Endodermal cell (in vitro differentiated cells): ENCODE measurements at places on chromosomes 2 and 18. TPM values are rescaled to one million over a fixed set of nuclear protein-coding genes. Genes with fewer than 3 reads are reported as not detected.

DNA sequence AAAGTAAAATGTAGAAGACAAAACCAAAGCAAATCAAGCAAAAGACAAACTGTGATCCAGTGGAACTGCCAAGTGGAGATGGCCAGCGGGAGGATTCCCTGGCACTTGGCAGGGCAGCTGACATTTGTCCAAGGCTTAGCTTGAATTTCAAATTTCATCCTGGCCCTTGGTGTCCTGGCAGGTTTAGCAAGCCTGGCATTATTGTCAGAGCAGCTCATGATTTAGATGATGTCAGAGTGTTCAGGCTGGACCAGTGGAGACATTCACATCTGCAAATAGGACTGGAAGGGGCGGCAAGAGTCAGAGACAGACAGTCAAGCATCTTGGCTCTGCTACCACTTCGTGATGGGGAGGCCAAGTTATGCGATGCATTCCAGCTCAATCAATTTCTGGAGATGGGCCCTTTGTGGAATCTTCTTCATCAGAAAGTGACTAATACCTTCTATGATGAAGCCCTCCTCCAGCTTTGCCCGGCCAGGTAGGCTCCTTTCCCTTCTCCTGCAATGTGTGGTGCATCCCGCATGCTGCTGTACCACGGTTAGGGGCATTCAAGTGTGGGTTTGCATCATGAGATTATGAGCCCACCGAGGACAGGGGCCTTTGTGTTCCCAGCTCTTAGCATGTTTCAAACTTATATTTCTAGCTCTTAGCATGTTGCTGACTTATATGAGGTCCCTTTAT lies 199.7 kb downstream of the ANKRD30B start:
- no peak overlapping the region for H3K27ac ChIP-seq
- no peaks in the 10 kb centered on the region for H3K36me3 ChIP-seq
- no peaks in the 10 kb centered on the region for H3K4me1 ChIP-seq
- no peaks in the 10 kb centered on the region for H3K27me3 ChIP-seq

DNA sequence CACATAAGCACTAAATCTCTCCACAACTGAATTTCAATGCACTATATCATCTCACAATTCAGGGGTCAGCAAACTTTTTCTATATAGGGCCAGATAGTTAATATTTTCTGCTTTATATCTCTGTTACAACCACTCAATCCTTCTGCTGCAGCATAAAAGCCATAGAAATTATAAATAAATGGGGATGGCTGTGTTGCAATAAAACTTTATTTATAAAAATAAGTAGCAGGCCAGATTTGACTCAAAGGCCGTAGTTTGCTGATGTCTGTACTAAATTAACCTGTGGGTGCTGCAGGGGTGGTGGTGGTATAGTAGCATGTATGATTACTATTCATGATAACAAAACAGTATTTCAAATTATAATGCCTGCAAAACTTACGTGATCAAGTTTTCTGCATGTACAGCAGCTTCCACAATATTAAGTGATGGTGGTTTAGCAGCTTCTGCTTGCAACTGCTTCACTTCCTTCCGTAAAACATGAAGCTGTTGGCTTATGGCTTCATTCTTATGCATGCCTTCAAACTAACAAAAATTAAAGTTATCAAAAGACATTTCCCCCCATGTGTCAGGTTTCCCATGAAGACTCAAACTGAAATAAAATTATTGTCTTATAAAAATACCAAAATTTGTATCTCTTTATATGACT lies 64.1 kb downstream of the SIGLEC15 start:
- no peak for DNase-seq
- H3K4me3 ChIP-seq: no peak overlapping the region
- no peaks in the 10 kb centered on the region for H3K4me1 ChIP-seq
- H3K27me3 ChIP-seq: no peaks in the 10 kb centered on the region
- no peak overlapping the region for H3K27ac ChIP-seq

- no peaks in the 10 kb centered on the region for H3K27me3 ChIP-seq
- no peaks in the 10 kb centered on the region for H3K4me1 ChIP-seq
- no peak overlapping the region for H3K27ac ChIP-seq
- H3K4me3 ChIP-seq: no peak overlapping the region
- no peaks in the 10 kb centered on the region for H3K36me3 ChIP-seq
- DNase-seq: no peak
These were observed 22.6 kb downstream of the MTX2 start for GRCh38 chr2:176291809-176292283.

GRCh38 chr2:217107480-217107879 lies 247.6 kb upstream of the TNP1 start:
- DNase-seq: no peak
- H3K27me3 ChIP-seq: no peaks in the 10 kb centered on the region
- H3K4me1 ChIP-seq: no peaks in the 10 kb centered on the region
- no peaks in the 10 kb centered on the region for H3K36me3 ChIP-seq
- H3K4me3 ChIP-seq: no peak overlapping the region
- no peak overlapping the region for H3K27ac ChIP-seq

- no peak overlapping the region for H3K4me3 ChIP-seq
- no peak for DNase-seq
- H3K27ac ChIP-seq: no peak overlapping the region
- no peaks in the 10 kb centered on the region for H3K36me3 ChIP-seq
These were observed 1.5 kb upstream of the KLHL30 start for GRCh38 chr2:238136820-238137537.

DNA sequence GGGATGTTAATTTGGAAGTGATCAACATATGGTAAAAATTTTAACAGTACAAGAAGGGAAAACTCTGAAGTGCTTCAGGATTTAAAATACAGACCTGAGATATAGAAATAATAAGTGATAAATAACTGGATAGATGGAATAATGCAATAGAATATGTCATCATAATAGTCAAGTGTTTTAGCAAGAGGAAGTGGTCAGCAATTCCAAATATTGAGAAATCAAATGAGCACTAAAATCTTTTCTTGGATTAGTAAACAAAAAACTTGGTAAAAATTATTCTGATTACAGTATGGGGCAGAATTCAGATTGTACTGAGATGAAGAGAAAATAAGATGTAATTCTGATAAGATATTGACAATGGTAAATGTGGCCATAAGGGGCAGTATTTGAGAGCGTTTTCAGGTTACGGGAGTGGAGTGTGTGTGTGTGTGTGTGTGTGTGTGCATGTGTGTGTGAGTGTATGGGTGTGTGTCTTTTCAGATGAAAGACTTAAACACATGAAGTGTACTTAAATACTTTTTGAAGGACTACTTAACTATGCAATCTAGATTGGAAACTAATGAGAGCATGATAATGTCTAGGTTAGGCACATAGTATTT lies 217.9 kb upstream of the ITGA4 start:
- no peak overlapping the region for H3K4me3 ChIP-seq
- peak; percentile 61 for DNase-seq
- H3K27me3 ChIP-seq: no peaks in the 10 kb centered on the region
- H3K36me3 ChIP-seq: no peaks in the 10 kb centered on the region

- no peak overlapping the region for H3K4me3 ChIP-seq
- no peaks in the 10 kb centered on the region for H3K36me3 ChIP-seq
- H3K27ac ChIP-seq: no peak overlapping the region
These were observed 37.5 kb upstream of the SLC38A11 start for GRCh38 chr2:164992818-164993217.

DNA sequence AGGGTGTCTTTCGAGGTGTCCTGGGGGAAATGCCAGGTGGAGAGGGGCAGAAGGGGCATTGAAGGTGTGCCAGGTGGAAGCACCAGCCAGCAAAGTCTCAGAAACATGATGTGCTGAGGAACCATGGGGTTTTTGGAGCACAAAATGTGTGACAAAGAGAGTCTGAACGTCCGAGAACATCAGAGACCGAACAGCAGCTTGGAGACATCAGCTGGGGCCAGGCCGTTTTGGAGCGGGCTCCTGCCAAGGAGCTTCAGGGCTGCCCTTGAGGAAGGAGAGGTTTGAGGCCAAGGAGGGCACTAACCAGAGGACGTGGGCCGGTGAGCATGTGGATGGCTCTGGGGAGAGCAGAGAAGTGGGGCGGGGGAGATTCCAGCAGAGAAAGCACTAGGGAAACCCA lies 5.3 kb upstream of the MBP start:
- H3K4me1 ChIP-seq: no peaks in the 10 kb centered on the region
- DNase-seq: no peak
- no peak overlapping the region for H3K4me3 ChIP-seq
- H3K36me3 ChIP-seq: no peaks in the 10 kb centered on the region

DNA sequence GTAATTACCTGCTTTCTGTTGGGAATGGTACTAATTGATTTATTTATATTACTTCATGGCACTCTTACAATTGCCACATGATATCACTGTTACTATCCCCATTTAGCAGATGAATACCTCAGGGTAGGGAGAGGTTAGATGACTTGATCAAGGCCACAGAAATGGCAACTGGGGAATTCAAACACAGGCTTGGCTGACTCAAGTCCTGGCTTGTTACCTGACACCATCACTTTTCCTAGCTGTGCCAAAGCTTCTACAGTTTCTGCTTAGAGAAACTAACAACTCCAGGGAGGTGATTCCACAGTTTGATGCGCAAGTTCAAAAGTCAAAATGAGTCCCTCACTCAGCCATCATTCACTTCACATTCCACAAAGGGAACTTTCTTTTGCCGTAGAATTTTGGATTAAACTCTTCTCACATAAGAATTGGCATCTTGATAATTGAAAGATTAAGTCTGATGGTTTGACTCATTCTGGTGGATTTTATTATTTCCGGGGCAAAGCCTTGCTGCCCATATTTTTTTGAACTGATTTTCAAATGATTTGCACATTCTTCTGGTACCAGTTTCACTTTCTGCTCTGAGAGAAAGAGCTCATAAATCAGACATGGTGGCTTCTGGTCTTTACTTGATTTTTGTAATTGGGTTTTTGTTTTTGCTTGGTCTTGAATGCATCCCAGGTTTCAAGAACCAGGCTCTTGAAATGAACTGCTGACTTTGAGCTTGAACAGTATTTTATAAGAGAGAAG lies 656.8 kb downstream of the BCL11A start:
- no peaks in the 10 kb centered on the region for H3K36me3 ChIP-seq
- H3K4me3 ChIP-seq: no peak overlapping the region
- no peaks in the 10 kb centered on the region for H3K27me3 ChIP-seq
- no peak for DNase-seq

GRCh38 chr2:234826681-234827080 lies 125.1 kb upstream of the SH3BP4 start:
- DNase-seq: no peak
- no peaks in the 10 kb centered on the region for H3K36me3 ChIP-seq
- H3K4me1 ChIP-seq: no peaks in the 10 kb centered on the region
- no peak overlapping the region for H3K27ac ChIP-seq
- H3K27me3 ChIP-seq: no peaks in the 10 kb centered on the region
- H3K4me3 ChIP-seq: no peak overlapping the region

DNA sequence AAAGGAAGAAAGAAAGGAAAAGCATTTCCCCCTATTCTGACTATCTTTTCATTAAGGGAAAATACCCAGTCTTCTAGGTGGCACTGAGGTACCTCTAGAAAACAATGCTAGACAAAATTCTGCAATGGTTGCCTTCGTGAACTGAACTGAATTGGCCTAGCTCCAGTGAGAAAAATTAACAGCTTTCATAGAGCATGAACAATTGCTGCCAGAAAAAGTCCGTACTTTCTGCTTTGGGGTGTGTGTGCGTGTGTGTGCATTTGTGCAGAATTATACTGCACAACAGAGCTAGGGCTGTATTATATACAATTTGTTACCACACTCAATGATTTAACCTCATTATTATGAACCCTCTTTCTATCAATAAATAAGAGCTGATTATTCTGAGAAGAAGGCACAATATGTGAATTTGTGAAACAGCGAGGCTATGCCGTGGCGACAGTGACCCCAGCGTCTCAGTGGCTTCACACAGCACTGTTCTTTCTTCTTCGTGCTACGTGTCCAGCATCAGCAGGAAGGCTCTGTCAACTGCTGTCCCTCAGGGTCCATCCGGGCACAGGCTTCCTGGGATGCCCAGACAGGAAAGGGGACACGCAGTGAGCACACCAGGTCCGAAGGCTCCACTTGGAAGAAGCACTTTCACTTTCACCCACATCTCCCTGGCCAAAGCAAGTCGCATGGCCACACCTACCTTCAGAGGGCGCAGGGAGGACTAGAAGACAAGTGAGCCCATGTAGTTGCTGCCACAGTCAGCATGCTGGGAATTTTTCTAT lies 47.5 kb downstream of the PTGR3 start:
- H3K4me1 ChIP-seq: peaks cover 20% of the 10 kb centered on the region
- no peak overlapping the region for H3K4me3 ChIP-seq
- DNase-seq: peak; percentile 51
- H3K27me3 ChIP-seq: no peaks in the 10 kb centered on the region
- H3K27ac ChIP-seq: no peak overlapping the region

DNA sequence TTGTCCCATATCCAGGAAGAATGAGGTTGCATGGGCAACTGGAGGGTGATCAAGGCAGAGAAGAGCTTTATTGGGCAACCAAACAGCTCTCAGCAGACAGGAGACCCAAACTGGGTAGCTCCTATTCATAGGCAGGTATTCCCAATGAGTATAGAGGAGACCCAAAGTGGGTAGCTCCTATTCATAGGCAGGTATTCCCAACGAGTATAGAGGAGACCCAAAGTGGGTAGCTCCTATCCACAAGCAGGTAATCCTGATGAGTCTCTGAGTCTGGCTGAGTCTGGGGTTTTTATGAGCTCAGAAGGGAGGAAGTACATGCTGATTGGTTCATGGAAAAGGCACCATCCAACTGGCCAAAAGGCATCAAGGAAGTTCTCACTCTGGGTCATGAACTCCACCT lies 5.3 kb upstream of the GORASP2 start:
- H3K4me1 ChIP-seq: no peaks in the 10 kb centered on the region
- no peaks in the 10 kb centered on the region for H3K27me3 ChIP-seq
- no peak overlapping the region for H3K4me3 ChIP-seq
- no peaks in the 10 kb centered on the region for H3K36me3 ChIP-seq
- H3K27ac ChIP-seq: no peak overlapping the region

GRCh38 chr2:191250400-191250799 lies 5.2 kb downstream of the MYO1B start:
- no peaks in the 10 kb centered on the region for H3K27me3 ChIP-seq
- no peak overlapping the region for H3K27ac ChIP-seq
- DNase-seq: no peak
- peak overlapping the region; percentile 97 for H3K4me3 ChIP-seq
- peaks cover 46% of the 10 kb centered on the region for H3K36me3 ChIP-seq
- H3K4me1 ChIP-seq: peaks cover 43% of the 10 kb centered on the region

GRCh38 chr2:4915357-4915756 lies 776.8 kb upstream of the SOX11 start:
- H3K36me3 ChIP-seq: no peaks in the 10 kb centered on the region
- H3K27me3 ChIP-seq: no peaks in the 10 kb centered on the region
- H3K4me1 ChIP-seq: no peaks in the 10 kb centered on the region
- no peak for DNase-seq
- H3K27ac ChIP-seq: no peak overlapping the region

Gene SP5
- 81.0 and 103 TPM in 2 replicates for total RNA-seq

Gene KCNG2
- total RNA-seq: not detected in 2 replicates

Gene EML6
- 1.4 and 1.7 TPM in 2 replicates for total RNA-seq

Gene TMEM247
- total RNA-seq: not detected in 3 replicates

Gene SMPD4
- total RNA-seq: 59.1 to 83.2 TPM (median 81.6 TPM) in 3 replicates

Gene KRCC1
- 11.7 and 12.6 TPM in 2 replicates for total RNA-seq

Gene RNF152
- 81.8 and 90.8 TPM in 2 replicates for total RNA-seq

Gene HOXD3
- total RNA-seq: not detected in 3 replicates

Gene C2orf81
- 3.2 and 3.8 TPM in 2 replicates for total RNA-seq

Gene CENPA
- total RNA-seq: 22.8 to 43.5 TPM (median 38.3 TPM) in 3 replicates

Gene LYPD6B
- 2.8 to 14.9 TPM (median 14.5 TPM) in 3 replicates for total RNA-seq

Gene RTP5
- total RNA-seq: not detected in 3 replicates

Gene IL36A
- total RNA-seq: not detected in 2 replicates

Gene VAMP5
- 5.6 and 6.3 TPM in 2 replicates for total RNA-seq
